ENCODE measurements at places on chromosomes 4 and X.

- no peak for DNase-seq
Measured at GRCh38 chrX:99095965-99096635, 1314.0 kb downstream of the PCDH19 start.

DNA sequence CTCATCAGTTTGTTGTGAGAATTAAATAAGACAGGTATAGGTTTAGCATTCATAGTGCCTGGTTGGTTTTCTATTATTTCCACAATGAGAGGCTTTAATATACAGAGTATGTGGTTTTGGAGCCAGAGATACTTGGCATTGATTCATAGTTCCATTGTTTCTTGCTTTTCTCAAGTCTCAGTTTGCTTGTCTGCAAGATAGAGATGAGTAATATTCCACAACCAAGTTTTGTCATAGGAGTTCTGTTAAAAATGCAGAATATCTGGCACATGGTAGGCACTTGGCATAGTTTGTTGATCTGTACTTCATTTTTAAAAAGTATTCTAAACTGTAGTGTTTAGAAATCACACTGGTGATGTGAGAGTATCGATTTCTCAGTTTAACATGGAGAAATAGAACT is 37.5 kb upstream of the EDA2R start:
- DNase-seq: no peak

DNA sequence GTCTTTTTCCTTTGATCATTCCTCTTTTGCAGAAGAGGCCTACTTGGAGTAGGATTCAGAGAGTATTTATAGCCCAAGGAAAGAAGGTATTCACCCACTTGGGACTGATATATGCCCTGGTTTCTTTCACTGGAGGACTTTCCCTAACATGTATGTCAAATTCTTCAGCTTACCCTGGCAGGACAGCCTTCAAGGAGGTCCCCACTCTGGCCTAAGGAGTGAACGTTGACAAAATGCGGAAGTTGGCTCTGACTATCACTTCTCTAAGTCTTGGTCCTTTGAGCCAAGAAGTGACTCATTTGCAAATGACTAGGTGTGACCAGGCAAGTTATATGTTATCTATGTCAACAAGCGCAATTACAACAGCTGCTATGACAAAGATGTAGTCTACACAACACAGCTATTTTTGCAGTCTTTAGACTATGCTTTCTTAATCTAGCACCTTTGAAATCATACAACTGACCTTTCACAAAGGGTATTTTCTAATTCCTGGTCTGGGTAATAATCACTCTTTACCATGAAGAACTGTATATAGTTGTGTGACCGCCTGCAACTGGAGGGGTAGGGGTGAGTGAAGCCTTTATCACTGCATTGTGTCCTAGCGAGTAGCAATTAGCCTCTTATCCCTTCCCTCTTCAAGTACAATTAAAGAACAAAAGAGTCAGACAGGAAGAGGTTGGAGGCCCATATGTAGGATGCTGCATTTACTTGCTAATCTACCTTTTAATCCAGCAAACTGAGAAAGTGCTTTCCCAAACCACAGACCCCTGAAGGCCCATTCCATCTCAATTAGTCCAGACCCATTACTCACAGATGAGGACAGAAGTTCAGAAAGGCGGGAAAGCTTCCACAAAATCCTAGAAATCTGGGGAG is 50.1 kb downstream of the RASGEF1B start:
- no peak for DNase-seq

GRCh38 chrX:108131471-108131870 is 39.9 kb downstream of the ATG4A start:
- DNase-seq: no peak

DNA sequence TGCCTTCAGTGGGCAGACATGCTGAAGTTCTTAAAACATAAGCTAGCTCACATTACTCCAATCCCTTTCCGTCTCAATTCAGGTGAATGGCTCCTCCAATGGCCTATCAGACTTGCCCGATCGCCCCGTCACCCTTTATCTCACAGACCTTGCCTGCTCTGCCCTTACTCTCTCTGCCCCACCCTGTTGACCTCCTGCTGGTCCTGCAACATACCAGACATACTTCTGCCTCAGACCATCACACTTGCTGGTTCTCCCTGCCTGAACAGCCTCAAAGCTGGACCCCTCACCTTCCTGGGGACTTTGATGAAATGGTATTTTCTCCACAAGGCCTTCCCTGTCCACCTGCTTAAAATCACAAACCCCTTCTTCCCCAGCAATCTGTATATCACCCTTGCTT is 340.1 kb upstream of the NR3C2 start:
- no peak for DNase-seq

- DNase-seq: no peak
Measured at GRCh38 chr4:26850528-26850927, 10.1 kb upstream of the STIM2 start.

DNA sequence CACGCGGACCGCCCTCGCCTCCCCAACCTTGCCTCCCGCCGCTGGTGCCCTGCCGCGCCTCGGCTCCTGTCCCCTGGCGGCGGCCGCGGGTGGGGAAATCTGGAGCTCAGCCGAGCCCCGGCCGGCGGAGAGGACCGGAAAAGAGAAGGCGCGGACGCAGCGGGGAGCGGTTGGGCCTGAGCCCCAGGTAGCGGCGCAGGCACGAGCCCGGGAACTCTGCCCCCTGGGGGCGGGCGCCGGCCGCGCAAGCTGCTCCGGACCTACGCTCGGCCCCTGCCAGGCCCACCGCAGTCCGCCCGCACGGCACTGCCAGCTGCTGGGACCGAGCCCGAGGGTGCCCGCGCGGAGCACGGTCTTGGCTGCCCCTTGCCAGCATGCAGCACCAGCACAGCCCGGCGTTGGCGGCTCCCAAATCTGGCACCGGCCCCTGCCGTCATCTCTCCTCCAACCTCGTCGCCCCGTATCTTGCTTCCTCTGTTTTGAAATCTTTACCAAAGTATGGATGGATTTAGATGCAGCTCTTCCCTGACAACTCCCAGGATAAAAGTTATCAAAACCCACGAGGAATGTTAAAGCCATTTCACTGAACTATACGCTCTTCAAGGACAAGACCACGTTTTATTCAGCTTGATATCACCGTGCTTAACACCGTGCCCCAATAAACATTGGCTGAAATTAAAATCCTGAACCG is at the start of gene PRSS12:
Gene PRSS12, minus strand, starts transcription at position 161 of the 691 bp plus-strand sequence. CDS start 283 bp downstream, outside the sequence.
- DNase-seq: peak; percentile 53

DNA sequence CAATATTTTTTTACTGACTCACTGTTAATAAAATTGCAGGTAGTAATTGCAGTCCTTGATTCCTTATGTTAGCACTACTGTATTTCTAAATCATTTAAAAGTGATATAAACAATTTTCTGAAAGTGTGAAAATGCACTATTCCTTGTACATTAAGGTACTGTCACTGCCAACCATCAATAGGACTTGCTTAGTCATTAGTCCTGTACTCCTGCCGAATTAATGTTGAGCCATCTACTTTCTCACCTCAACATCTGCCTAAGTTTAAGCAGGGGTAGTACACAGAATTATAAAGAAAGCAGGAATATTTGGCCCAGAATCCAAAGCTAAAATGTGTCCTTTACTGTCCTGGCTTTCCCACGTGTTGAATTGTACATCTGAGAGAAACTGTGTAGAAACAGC is 87.0 kb upstream of the TRPC3 start:
- no peak for DNase-seq

DNA sequence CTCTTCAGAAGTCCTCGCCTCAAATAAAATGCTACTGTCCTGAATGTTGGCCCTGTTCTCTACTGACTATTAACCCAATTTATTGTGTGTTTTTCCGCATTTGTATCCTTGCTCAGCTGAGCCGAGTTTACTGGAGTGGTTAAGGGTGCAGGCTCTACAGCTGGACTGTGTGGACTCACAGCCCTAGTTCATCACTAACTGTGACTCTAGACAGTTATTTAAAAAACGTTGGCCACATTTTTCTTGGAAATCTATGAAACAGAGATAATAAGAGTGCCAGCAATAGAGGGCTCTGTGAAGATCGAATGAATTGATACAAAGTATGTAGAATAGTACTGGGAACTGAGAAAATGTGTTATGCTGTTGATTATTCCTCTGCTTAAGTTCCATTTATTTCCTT is 2.9 kb upstream of the GUF1 start:
- no peak for DNase-seq

- DNase-seq: no peak
Measured at GRCh38 chr4:108166441-108167315, 2.1 kb downstream of the LEF1 start.

DNA sequence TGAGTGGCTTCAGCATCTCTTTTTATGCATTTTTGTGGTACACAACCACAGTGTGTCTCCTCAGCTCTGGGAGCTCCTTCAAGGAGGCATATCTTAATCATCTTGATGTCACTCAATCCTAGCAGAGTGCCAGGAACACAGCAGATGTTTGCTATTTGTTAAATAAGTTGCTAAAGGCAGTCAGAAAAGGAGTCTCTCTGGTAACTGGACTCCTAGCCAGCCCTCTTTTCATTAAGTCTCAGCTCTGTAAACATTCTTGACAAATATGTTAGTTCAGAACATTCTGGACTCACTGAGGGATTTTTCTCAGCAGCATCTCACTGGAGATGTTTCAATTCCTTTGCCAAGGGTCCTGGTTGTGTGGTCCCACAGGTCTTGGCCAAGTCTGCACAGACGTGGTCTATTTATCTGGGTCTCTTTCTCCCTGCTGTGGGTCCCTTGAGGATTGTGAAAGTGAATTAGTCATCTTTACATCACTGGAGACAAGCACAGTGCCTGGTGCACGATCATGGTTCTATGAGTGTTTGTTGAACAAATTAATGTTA is 20.3 kb upstream of the FAM9C start:
- DNase-seq: no peak

GRCh38 chr4:94598758-94599157 is 147.0 kb downstream of the PDLIM5 start:
- no peak for DNase-seq

GRCh38 chr4:120481756-120482155 is 415.1 kb upstream of the MAD2L1 start:
- no peak for DNase-seq

GRCh38 chr4:162841753-162842152 is 324.9 kb downstream of the NAF1 start:
- DNase-seq: no peak

GRCh38 chrX:154030715-154031305 is 11.1 kb upstream of the IRAK1 start:
- DNase-seq: no peak

GRCh38 chr4:145420595-145421214 is 60.9 kb upstream of the SMAD1 start:
- no peak for DNase-seq

DNA sequence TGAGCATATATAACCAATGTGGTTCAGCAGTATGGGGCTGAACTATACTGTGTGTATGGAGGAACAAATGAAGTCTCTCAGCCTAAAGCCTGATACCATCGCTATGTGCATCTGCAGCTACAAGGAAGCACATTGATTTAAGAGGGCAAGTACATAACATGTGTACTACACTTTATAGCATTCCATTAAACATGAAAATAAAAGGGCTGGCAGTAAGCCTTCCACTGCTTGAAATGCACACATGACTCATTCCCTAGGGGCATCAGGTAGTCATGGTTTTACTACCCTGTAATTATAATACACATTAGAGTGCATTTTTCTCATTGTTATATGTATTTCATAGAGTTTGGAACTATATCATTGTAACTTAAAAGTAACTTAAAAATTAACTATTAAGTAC is 51.2 kb downstream of the SMARCA1 start:
- DNase-seq: no peak

DNA sequence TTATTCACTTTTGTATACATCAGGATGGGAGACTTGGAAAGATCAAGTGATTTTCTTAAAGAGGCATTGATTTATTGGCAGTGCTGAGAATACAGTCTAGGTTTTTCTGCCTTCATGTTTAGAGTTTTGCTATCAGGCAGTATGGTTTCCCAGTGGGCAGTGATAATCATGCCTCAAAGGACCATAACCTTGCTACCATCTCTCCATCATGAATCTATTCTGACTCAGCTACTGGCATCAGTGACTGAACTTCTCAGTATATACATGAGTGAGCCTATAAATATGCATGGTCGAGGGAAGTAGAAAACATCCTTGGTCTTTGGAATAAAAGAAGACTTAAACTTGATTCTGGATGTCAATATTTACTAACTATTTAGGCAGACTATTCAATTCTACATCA is 562.0 kb upstream of the AADAT start:
- DNase-seq: no peak

DNA sequence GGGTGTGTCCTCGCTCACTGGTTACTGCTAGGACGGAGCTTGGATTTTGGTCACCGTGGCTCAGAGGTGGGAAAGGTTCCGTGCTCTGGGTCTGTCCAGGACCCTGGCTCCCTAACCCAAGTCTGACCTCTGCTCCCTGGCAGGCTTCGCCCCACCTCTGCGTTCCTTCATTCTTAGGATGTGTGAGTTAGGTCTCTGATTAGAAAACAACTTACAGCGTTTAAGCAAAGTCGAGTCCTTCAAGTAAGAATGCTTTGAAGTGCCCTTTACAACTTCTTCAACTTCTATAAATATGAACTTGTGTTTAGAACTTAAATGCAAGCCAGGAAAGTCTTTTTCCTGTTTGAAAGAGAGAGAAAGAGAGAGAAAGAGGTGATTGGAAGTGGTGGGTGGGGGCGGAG is 891 bp downstream of the TLR2 start:
- DNase-seq: no peak

- no peak for DNase-seq
Measured at GRCh38 chr4:38105475-38106220, 145.4 kb downstream of the PTTG2 start.

- no peak for DNase-seq
Measured at GRCh38 chr4:138868562-138868961, 147.0 kb upstream of the NOCT start.

DNA sequence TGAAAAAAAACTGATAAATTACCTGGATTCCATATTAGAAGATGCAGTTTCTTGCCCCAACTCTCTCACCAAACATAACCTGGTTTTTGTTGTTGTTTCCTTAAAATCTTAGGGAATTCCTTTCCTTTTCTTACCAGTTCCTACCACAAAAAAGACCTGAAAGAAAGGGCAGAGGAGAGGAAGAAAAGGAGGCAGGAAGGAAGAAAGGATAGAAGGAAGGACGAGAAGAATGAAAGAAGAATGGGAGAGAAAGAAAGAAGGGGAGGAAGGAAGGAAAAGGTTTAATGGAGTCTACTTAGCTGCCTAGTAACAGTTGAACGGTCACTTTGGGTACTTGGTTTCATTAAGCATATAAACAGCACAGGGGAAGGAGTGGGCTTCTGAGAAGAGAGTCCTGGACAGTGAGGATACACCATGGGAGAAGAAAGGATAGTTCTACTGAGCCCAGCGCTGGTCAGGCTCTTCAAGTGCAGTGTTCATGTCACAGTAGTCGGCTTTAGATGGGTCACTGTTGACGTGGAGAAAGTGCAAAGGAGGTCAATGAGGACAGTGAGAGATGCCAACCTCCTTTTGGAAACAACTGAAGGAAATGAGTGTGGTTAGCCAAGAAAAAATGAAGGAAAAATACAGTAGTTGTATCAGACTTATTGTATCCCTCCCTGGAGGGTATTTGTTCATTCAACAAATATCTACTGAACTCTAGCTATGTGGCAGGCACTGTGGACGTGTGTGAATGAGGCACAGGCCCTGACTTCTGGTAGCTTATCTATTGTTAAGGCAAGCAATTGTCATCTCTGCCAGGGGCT is 1.1 kb upstream of the CHIC2 start:
- no peak for DNase-seq

DNA sequence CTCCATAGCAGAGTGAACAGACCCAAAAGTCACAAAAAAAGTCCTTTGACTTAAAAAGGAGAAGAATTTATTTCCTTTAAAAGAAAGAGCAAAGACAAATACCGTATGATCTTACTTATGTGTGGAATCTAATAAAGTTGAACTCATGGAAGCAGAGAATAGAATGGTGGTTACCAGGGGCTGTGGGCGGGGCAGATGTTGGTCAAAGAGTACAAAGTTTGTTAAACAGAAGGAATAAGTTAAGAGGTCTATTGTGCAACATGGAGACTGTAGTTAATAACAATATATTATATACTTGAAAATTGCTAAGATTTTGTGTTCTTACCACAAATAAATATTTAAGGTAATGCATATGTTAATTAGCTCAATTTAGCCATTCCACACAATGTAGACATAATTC is 173.3 kb upstream of the S100G start:
- DNase-seq: no peak

Data from adrenal gland (tissue), 19 donors.